Fibroblast of lung (primary cell): ENCODE measurements at places on chromosomes 6 and 20.

- DNase-seq, result no peak
These were observed 265.5 kb downstream of the TBX18 start for GRCh38 chr6:84498905-84499304.

DNA sequence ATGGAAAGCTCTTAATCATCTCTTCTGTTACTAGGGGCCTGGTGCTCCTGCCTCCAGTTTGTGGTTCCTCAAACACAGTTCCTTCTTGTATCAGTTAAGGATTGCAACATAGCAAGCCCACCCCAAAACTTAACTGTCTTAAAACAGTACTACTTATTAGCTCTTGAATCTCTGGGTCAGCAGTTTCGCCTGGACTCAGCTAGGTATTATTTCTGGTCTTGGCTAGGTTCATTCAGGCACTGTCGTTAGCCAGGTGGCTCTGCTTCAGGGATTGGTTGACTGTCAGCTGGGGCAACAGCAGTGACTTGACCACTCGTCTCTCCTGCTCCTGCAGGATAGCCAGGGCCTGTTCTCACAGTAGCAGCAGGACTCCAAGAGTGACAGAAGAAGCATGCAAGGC, 30.0 kb upstream of the RALY start:
- DNase-seq, result no peak

GRCh38 chr20:19828232-19828631, 70.2 kb downstream of the RIN2 start:
- DNase-seq, result peak; percentile 35

DNA sequence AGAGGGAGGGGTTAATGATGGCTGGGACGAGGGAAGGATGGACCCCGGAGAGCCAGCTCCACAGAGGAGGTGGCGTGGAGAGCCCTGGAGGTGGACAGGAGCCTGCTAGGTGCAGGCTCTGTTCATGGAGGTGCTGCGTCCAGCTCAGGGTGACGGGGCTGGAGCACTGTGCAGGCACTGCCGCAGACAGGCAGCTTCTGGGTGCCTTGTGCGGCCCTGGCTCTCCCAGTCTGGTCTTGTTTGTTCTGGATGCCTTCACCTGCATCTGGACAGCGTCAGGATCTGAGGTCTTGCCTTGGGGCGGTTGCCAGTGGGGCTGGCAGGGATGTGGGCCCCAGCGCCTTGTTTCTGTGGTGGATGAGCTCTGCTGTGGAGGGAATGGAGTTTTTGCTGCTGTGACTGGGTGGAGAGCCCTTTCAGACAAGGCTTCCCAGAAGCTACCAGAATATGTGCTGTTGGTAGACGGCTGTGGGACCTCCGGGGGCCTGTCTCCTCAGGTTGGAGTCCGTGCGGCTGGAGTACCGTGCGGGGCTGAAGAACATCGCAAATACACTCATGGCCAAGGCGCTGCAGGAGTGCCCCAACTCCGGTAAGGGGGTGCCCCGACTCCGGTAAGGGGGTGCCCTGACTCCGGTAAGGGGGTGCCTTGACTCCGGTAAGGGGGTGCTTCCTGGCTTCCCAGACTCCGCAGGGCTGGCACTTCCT, 7.8 kb upstream of the C20orf204 start:
- no peak for DNase-seq

DNA sequence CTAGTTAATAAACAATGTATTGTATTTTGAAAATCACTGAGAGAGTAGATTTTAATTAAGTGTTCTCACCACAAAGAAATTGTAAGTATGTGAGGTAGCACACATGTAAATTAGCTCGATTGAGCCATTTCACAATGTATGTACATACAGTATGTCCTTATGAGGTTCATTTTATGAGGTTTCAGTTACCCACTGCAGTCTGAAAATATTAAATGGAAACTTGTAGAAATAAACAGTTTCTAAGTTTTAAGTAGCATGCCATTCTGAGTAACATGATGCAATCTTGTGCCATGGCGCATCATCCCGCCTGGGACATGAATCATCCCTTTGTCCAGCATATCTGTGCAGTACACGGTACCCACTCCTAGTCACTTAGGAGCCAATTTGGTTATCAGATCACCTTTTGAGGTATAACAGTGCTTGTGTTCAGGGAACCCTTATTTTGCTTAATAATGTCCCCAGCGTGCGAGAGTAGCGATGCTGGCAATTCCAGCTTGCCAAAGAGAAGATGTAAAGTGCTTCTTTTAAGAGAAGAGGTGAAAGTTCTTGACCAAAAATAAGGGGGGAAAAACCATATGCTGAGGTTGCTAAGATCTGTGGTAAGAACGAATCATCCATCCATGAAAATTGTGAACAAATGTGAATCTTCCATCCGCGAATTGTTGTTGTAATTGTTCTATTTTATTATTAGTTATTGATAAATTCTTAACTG, 64.7 kb downstream of the KCNS1 start:
- DNase-seq, result peak; percentile 85

DNA sequence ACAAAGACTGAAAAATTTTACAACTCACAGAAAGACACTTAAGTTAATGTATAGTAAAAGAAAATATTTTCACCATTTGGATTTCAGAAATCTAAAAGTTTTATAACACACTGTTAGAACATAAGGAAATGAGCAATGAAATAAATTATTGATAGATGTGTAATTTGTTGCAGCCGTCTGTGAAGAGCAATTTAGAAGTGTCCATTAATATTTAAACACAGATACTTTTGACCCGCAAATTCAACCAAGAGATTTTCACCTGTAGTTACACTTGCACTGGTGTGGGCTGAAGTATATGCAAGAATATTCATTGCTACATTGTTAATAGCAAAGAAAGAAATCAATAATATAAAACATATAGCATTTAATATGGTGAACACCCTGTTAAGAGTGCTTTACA, 14.6 kb upstream of the SLC17A3 start:
- no peak for DNase-seq
